ENCODE measurements at places on chromosomes 6 and 20.
A peak's percentile ranks its signal among the peaks of the same experiment; 100 is the strongest.

- DNase-seq, result no peak
Measured at GRCh38 chr6:141026504-141026903, 1106.2 kb upstream of the GJE1 start.

- DNase-seq, result peak; percentile 64
Measured at GRCh38 chr20:63957690-63958441, 1.6 kb upstream of the UCKL1 start.

GRCh38 chr6:112579601-112580000 lies 232.5 kb downstream of the RFPL4B start:
- DNase-seq, result no peak

DNA sequence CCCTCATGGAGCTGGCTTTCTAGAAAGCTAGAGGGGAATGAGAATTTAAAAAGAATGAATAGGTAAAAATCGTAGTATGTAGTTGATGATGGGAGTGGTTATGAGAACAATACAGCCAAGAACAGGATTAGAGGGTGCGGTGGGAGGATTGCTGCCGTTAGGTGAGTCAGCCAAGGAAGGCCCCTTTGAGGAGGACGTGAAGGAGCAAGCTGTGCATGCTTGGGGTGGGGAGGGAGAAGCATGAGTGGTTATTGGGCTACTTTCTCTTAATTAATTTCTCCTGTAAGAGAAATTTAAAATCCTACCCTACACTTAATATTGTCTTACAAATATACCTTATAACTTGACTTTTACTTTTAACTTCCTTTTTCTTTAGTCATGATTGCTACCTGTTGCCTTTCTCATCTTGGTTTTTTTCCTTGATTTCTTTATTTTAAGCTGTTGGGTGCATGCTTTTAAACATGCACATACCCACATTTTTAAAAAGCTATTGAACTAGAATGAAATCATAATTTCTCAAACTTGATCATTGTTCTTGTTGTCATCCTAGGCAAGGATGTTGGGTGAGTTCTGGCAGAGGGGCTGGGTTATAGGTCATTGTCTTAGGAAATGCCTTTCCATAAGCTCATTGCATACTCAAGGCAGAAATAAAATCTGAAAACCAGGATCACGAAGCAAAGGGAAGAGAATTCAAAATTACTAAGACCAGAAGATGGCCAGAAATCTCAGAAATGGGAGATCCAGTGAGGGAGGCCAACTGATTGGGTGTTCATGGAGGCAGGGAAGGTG lies 114.5 kb downstream of the TCP11 start:
- DNase-seq, result no peak

DNA sequence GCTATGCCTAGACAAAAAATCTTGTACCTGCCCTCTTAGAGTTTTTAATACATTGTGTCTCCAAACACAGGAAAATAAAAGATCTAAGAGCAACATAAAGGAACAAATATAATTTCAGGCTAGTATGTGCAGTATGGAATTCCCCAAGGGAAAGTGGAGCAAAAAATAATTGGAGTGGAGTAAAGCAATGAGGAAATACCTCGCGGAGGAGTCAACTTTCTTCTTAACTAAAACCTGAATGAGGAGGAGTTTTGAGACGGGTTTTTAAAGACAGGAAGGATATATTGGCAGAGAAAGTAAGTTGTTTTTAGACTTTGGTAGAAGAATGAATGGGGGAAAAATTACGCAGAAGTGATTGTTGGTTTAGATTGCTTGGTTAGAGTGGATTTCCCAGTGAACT lies 14.0 kb downstream of the HIVEP1 start:
- no peak for DNase-seq

DNA sequence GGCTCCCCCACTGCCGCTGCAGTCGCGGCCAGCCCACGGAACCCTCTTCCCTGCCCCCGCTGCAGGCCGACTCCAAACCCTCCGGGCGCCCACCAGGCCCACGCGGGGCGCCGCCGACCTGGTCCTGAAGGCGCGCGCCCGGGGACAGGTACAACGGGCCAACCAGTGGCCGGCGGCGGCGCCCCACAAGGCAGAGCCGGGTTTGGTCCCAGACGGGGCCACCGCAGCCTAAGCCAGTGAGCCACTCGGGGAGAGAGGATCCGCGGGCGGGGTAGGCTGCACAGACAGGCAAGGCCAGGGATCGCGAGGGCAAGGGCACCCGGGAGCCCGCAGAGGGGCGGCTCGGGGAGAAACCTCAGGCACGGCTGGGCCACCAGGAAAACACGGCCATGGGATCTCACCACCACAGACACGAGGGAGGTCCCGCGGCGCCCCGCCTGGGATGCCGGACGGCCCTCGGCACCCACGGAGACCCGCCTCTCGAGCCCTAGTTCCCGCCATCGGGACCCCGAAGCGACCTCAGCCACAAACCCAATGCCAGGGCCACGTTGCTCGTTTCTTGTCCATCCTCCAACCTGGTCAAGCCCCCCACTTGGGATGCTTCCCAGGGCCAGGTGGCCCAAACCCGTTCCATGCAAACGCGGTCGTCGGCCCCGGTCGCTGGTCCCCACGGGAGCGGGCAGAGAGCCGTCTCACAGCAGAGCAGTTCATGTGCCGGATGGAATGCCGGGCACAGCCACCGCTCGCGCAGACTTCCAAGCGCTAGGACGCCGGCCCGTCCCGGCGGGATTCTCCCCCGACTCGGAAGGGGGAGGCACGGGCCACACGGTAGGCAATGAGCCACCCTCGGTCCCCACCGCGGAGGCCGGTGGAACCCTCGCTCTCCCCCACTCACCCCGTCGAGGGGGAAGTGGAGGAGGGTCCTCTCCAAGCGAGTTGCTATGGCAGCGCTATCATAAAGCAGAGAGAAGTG lies 1956.6 kb upstream of the DEFB115 start:
- DNase-seq, result no peak

DNA sequence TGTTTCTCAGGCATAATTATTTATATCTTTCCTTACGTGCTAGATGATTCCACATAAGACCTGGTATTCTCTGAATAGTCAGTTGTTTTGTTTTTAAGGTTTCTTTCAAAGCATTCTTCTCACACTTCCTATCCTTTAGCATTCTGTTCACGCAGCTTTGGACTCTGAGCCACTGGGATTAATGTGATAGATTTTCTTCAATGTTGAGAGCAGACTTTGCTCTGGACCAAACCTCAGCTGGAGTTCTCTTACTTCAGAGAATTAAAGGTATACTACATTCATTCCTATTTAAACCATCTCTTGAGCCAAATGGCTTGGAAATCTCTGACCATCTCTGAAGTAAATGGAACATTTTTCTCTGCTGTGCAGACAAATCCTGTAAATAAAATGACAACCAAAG lies 70.7 kb upstream of the TRAF3IP2 start:
- no peak for DNase-seq

GRCh38 chr20:48574383-48574782 lies 253.4 kb downstream of the PREX1 start:
- no peak for DNase-seq

- no peak for DNase-seq
Measured at GRCh38 chr6:135379647-135380046, 117.9 kb downstream of the AHI1 start.

DNA sequence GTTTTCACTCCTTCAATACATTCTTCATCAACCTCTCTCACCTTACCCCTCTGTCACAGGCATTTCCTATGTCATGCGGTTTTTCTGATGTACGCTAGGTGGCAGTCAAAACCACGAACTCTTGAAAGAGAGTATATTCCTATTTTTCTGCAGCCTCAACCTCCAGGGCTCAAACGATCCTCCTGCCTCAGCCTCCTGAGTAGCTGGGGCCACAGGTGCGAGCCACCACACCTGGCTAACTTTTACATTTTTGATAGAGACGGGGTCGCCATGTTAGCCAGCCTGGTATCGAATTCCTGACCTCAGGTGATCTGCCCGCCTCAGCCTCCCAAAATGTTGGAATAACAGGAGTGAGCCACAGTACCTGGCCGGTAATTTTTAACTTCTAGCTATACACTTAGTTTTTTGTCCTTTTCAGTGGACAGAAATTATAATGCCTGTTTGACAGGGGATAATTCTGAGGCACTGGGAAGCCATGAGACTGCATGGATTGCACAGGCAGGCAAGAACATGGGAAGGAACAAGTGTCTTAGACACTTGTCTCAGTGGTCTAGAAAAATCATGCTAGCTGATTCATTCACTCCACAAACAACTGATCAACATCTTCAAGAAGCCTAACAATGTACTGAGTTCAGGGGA lies 22.5 kb upstream of the HFE start:
- peak; percentile 59 for DNase-seq

DNA sequence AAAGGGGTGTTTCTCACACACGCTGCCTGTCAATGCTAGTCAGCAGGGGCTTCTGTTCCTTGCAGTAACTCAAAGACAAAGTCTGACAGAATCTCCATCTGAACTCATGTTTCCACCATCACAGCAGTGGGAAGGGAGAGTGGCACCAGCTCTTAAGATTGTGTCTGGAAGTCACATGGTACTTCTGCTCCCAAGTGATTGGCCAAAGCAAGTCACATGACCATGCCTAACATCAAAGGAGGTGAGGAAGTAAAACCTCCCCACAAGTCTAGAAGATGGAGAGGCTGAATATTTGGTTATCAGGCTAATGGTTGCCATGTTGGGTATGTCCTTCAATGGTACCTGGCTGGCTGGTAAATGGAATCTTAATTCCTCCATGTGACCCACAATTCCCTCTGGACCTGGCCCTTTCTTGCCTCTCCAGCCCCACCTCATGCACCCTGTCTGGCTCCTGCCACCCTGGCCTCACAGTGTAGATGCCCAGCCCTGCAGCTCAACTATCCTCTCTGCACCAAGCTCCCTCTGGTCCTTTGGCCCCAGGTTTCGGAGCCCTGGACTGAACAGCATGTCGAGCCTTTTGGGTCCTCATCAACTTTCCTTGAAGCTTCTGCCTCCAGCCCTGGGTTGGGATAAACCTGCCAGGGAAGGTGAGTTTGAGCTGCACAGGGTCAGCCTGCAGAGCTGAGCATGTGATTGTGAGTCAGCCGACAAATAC lies 51.0 kb upstream of the PMEPA1 start:
- DNase-seq, result no peak

- DNase-seq, result no peak
Measured at GRCh38 chr20:31543966-31544598, 29.8 kb downstream of the HM13 start.

DNA sequence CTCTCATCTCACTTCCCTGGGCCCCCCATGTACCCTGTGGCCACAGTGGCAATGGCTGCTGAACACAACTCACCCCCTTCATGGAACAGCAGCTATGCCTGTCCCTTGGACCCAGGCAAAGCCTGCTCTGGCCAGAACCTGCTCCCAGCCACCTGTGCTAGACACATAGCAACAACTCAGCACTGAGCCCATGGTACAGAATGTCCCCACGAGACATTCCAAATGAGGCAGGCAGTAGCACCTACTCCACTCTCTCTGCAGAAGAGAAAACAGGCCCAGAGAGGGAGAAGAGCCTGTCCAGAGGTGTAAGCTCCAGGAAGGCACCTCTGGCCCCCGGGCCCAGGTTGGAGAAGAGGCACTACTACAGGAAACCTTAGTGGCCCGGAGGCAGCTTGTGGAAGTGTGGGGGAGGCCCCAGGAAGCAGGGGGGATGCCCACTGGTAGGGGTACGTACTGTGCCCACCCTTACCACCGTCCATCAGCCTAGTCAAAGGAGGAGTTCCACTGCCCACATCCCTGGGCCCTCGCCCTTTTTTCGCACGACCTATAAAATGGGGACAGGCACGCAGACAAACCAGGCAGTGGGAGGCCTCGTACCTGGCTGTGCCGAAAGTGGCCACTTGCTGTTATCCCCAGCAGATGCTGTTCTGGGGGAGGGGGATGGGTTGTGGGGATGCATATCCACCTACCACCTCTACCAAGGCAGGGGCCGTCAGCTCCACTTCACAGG lies 97.2 kb downstream of the ASXL1 start:
- no peak for DNase-seq

- no peak for DNase-seq
Measured at GRCh38 chr6:163427498-163428254, 13.2 kb downstream of the QKI start.

- DNase-seq, result no peak
Measured at GRCh38 chr6:156699017-156699421, 78.2 kb upstream of the ARID1B start.

GRCh38 chr20:13990465-13990864 lies at the start of gene SEL1L2:
SEL1L2 (minus strand) TSS chr20:13990614; CDS start chr20:13990534, 80 bp downstream.
- peak; percentile 15 for DNase-seq

GRCh38 chr20:16100767-16101166 lies 472.5 kb downstream of the KIF16B start:
- DNase-seq, result no peak

- DNase-seq, result peak; percentile 88
Measured at GRCh38 chr6:2999618-3000557, at the start of gene NQO2. NQO2 (plus strand) TSS chr6:2999894; CDS start chr6:3006553, 6,659 bp downstream.

- no peak for DNase-seq
Measured at GRCh38 chr6:132179955-132180354, 221.3 kb downstream of the MOXD1 start.

- no peak for DNase-seq
Measured at GRCh38 chr20:5279661-5280060, 37.1 kb downstream of the PROKR2 start.

DNA sequence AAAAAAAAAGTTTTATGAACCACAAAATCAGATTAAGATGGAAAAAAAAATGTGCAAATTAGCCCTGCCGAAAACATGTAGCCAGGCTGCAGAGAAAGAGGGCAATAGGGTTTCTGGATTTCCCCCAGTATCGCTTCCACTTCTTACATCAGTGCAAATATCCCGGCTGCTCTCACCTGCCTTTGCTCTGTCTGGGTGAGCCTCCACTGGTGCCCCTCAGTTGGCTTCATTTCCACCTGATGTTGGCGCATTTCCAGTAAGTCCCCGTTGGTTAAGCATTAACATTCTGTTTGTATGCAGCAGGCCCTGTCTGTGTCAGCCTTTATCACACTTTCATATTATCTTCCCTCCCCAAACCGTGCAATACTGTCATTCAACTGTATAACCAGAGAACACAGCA lies 215.1 kb downstream of the CBLN4 start:
- DNase-seq, result peak; percentile 4

GRCh38 chr6:93567164-93567563 lies 147.8 kb upstream of the EPHA7 start:
- DNase-seq, result peak; percentile 24

DNA sequence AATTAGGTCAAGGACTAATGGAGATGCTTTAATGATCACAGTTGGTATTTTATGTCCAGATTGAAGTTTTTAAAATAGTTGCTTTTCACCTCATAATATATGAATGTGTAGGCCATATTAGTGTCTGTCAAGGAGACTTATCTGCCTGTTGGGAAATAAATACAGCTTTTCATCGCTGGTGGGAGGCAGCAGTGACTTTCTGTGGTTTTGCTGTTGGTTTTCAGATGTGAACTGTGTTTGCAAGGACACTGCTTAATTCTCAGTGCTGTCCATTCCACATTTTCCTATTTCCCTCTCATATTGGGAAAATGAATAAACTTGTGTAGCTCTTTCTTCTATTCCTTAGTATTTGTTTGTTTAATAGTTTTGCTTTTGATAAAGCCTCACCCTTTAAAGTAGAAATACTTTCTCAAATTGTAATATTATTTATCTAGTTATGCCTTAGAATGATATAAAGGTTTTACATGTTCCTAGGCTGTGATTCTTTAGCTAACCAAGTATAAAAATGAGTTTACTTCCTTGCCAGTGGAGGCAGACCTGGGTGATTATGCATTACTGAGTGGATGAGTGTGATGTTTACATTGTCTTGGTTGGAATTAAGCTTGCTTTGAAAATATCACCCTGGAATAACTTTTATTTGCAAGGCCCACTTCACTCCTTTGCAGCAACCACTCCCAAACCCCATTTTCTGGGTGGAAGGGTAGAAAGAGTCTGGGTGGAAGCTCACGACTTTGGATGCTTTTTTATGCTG lies 3.3 kb downstream of the PLCB4 start:
- no peak for DNase-seq

- no peak for DNase-seq
Measured at GRCh38 chr20:63099456-63100173, 92.9 kb upstream of the BHLHE23 start.

- no peak for DNase-seq
Measured at GRCh38 chr6:16057446-16057845, 71.4 kb upstream of the MYLIP start.

- DNase-seq, result no peak
Measured at GRCh38 chr20:59207235-59207634, 43.6 kb downstream of the ZNF831 start.

Data from SHP77 (cell line).